Breast epithelium (tissue), 4 donors: ENCODE measurements at places on chromosomes 6 and 20.

- no peak overlapping the region for H3K27ac ChIP-seq
- H3K4me1 ChIP-seq: no peaks in the 10 kb centered on the region
Observed at GRCh38 chr20:46108435-46108841, 9.7 kb upstream of the CD40 start.

DNA sequence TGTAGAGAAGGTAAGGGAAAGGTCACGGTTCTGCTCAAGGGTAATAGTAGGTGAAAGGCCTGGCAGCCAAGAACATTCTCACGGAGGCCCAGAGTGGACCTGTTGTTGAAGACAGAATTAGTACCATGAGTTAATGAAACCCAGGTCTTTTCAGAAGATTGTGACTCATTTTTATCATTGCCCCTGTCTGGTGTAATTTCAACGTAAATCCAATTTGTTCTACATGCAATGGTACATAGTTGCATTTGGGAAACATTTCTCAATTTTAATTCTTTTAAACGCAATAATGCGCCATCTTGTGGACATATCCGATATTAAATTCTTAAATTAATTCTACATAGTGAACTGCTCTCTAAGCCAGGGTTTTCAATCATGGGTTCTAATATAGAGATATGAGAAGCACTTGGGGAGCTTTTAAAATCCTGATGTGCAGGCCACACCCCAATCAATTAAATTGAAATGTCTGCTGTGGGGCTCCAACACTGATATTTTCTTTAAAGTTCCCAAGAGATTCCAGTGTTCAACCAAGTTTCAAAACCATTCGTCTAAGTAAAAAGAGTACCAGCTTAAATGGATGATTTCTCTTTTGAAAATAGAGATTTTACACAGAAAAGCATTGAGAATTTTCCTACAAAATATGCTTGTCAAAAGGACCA lies 257.4 kb downstream of the PLCB1 start:
- no peak for DNase-seq
- H3K4me3 ChIP-seq: no peak overlapping the region
- no peak overlapping the region for H3K27ac ChIP-seq
- H3K27me3 ChIP-seq: no peaks in the 10 kb centered on the region

GRCh38 chr20:48622421-48622820 lies 205.4 kb downstream of the PREX1 start:
- H3K4me3 ChIP-seq: no peak overlapping the region
- H3K27ac ChIP-seq: no peak overlapping the region
- DNase-seq: no peak

- H3K27ac ChIP-seq: no peak overlapping the region
- no peaks in the 10 kb centered on the region for H3K27me3 ChIP-seq
- no peak overlapping the region for H3K4me3 ChIP-seq
- no peak for DNase-seq
- no peaks in the 10 kb centered on the region for H3K4me1 ChIP-seq
Observed at GRCh38 chr6:145067430-145067829, 667.9 kb downstream of the EPM2A start.

DNA sequence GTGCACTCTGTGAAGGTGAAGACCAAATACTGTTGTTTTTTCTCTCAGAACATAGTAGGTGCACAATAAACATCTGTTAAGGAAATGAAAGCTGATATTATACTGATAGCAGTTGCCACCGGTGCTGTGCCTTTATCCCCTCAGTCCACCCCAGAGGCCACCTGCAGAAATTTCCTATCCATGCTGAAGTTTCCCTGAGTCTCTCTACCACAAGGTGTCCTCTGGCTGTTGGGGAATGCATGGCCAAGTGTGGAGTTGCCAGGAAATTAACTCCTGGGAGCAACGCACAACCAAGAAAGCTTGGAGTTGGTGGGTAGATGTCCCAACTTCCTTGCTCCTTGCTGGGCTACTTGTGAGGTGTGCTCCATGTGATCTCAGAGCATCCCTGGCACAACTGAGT lies 114.2 kb downstream of the LAMP5 start:
- no peak for DNase-seq
- H3K36me3 ChIP-seq: no peaks in the 10 kb centered on the region
- no peak overlapping the region for H3K4me3 ChIP-seq
- H3K27me3 ChIP-seq: no peaks in the 10 kb centered on the region
- H3K4me1 ChIP-seq: no peaks in the 10 kb centered on the region

DNA sequence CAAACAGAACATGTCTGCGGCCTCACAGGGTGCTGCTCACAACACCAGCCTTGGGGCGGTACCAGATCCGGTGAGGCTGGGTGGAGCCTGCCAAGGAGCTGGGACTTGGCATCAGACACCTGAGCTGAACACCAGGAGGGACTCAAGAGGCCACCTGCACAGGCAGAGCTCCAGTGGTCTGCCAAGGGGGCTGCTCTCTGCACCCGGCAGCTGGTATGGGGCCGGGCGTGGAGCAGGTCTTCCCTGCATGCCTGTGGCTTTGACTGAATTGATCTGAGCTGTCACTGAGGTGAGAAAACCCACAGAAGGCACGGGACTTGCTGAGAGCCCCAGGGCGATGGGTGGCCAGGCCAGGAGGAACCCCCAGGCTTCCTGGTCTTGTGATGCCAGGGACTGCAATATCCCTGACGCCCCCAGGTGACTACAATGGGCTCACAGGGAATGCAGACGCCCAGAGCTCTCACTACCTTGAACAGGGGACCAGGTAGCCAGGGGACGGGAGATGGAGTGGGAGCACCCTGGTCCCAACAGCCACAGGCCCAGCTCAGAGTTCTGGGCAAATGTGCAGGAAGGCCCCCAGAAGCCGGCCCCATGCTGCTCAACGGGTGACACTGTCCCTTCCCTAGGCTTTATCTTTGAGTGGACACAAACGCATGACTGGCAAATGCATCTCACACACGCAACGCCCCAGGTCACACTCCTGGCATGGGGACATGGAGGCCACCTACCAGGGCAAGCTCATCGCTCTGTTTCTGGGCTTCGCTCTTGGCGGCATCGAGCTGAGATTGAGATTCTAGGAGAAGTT lies 48.2 kb downstream of the DSTN start:
- H3K4me1 ChIP-seq: no peaks in the 10 kb centered on the region
- no peak overlapping the region for H3K27ac ChIP-seq

DNA sequence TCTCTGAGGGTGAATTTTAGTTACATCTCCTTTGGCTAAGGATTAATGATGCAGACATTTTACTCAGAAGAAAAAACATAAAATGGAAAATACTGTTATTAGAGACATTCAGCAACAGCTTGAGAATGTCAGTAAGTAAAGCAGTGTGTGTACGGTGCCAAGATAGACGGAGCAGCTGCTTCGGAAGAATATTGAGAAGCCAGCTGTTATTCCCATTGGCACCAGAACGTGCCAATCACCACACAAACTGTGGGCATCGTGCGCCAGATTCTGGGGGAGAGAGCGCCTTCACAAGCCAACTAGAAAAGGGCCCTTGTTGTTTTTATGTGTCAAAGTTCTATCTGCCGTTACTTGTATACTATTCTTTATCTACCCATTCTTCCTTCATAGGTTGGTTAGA lies 163.4 kb downstream of the MTFR2 start:
- H3K4me3 ChIP-seq: no peak overlapping the region
- no peaks in the 10 kb centered on the region for H3K36me3 ChIP-seq
- no peaks in the 10 kb centered on the region for H3K4me1 ChIP-seq

DNA sequence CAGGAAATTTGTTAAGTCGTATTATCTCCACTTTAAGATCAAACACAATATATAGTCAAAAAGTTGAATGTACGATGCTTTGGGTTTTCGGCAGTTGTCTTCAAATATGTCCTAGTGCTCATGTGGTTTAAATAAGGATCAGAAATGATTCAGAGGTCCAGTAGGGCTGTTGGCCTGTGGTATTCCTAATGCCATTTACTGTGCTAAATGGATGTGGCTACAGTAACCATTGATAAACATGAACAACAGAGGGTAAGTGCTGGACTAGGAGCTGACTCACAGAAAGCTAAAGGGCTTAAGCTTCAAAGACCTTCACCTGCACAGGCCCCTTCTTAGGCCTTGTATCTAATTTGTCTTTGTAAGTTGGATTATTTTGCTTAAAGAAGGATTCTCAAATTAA lies 80.5 kb upstream of the TPD52L1 start:
- no peak overlapping the region for H3K27ac ChIP-seq
- no peaks in the 10 kb centered on the region for H3K27me3 ChIP-seq
- H3K4me3 ChIP-seq: no peak overlapping the region

DNA sequence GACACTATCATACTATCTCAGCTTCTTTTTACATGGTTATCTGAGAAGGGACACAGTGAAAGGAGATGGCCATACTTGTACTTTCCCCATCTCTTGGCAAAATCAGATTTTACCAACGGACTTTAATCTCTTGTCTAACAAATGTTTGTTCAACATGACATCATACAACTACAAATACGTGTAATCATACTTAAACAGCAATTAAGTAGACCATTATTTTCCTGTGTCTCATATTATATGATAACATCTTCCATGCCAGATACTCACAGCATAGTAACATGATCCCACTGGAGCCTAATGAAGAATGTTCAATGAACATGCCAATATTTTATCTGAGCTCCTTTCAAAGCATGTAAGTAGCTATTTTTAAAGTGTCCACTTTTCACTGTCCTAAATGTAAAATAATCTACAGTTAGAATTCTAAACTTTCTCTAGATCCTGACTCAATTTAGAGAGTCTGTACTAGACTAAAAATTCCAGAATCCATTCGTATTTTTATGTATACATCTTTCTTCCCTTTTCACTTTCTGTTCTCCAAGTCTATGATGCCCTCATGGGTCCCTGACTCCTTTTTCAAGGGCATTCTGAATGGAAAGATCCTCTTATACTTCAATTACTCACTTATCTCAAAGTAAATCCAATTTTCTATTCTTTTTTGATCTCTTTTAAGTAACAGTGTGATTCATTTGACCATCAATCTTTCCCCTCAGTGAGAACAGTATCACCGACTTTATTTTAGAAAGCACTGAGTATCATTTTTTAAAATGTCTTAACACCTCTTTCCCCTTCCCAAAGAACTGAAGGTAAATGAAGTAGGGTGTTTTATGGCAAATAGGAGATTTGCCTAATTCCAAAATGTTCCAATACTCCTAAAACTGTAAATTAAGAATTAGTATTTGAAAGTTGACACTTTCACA lies 133.5 kb downstream of the CDK19 start:
- H3K36me3 ChIP-seq: no peaks in the 10 kb centered on the region
- H3K27me3 ChIP-seq: no peaks in the 10 kb centered on the region
- no peak overlapping the region for H3K4me3 ChIP-seq
- no peak overlapping the region for H3K27ac ChIP-seq

- H3K27ac ChIP-seq: peak overlapping the region; percentile 61
- H3K36me3 ChIP-seq: no peaks in the 10 kb centered on the region
- H3K4me1 ChIP-seq: no peaks in the 10 kb centered on the region
- H3K4me3 ChIP-seq: no peak overlapping the region
- DNase-seq: no peak
Observed at GRCh38 chr6:75608956-75609533, 7.4 kb downstream of the SENP6 start.

- H3K4me1 ChIP-seq: no peaks in the 10 kb centered on the region
- no peak for DNase-seq
- H3K27ac ChIP-seq: peak overlapping the region; percentile 90
- no peaks in the 10 kb centered on the region for H3K27me3 ChIP-seq
- no peak overlapping the region for H3K4me3 ChIP-seq
Observed at GRCh38 chr20:44153636-44154043, 33.3 kb downstream of the JPH2 start.

DNA sequence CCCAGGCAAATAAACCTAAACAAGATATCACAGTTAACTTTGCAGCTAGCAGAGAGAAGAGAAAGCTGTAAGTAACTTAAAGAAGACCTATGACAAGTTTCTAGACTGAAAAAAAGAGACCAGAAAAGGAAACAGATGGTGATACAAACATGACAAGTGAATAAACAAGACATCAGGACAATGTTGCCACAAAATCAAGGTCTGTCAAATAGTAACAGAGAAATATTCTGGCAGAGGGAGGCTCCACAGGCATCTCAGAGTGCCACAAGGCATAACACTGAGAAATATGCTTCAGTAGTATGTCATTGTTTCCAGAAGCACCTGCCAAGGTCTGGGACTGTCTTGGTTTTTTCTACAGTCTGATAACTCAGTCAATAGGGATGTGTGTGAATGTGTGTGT lies 332.2 kb downstream of the KHDRBS2 start:
- no peak overlapping the region for H3K4me3 ChIP-seq
- no peaks in the 10 kb centered on the region for H3K27me3 ChIP-seq
- H3K36me3 ChIP-seq: no peaks in the 10 kb centered on the region
- no peaks in the 10 kb centered on the region for H3K4me1 ChIP-seq

GRCh38 chr6:170028629-170029345 lies 262.1 kb downstream of the DLL1 start:
- H3K36me3 ChIP-seq: no peaks in the 10 kb centered on the region
- H3K4me3 ChIP-seq: no peak overlapping the region
- H3K4me1 ChIP-seq: no peaks in the 10 kb centered on the region
- H3K27me3 ChIP-seq: no peaks in the 10 kb centered on the region

DNA sequence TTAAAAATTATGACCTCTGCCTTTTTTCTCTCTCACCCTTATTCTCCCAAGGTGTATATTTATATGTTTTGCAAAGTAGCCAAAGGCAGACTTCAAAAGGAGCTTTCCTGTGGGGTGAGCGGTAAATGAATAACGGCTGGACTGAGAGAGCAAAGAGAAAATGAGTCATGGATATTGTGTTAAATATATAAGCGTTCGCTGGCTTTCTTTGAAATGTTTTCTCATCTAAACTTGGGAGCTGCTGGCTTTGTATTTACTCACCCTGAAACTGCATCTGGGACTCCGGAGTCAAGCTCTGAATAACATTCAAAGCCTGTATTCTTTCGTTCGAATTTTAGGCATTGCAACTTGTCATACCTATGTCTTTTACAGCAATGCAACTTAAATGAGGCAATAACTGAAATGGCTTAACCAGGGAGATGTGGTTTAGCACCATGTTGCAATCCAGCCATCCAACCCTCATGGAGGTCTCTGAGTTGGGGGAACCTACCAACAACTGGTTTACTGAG lies 32.0 kb downstream of the ATXN1 start:
- H3K27ac ChIP-seq: no peak overlapping the region
- no peaks in the 10 kb centered on the region for H3K27me3 ChIP-seq
- no peak for DNase-seq
- H3K4me3 ChIP-seq: no peak overlapping the region

GRCh38 chr6:38241200-38241871 lies 398.4 kb downstream of the BTBD9 start:
- H3K4me3 ChIP-seq: no peak overlapping the region
- no peak overlapping the region for H3K27ac ChIP-seq
- H3K27me3 ChIP-seq: no peaks in the 10 kb centered on the region

- H3K4me1 ChIP-seq: no peaks in the 10 kb centered on the region
- H3K36me3 ChIP-seq: no peaks in the 10 kb centered on the region
- no peaks in the 10 kb centered on the region for H3K27me3 ChIP-seq
- H3K4me3 ChIP-seq: no peak overlapping the region
- no peak overlapping the region for H3K27ac ChIP-seq
Observed at GRCh38 chr6:106134087-106134770, 48.1 kb downstream of the PRDM1 start.

- H3K27me3 ChIP-seq: no peaks in the 10 kb centered on the region
- H3K27ac ChIP-seq: peak overlapping the region; percentile 48
- H3K4me3 ChIP-seq: no peak overlapping the region
Observed at GRCh38 chr20:3165473-3166337, 6.0 kb upstream of the FASTKD5 start.
